ENCODE measurements at places on chromosomes 16 and 17.

DNA sequence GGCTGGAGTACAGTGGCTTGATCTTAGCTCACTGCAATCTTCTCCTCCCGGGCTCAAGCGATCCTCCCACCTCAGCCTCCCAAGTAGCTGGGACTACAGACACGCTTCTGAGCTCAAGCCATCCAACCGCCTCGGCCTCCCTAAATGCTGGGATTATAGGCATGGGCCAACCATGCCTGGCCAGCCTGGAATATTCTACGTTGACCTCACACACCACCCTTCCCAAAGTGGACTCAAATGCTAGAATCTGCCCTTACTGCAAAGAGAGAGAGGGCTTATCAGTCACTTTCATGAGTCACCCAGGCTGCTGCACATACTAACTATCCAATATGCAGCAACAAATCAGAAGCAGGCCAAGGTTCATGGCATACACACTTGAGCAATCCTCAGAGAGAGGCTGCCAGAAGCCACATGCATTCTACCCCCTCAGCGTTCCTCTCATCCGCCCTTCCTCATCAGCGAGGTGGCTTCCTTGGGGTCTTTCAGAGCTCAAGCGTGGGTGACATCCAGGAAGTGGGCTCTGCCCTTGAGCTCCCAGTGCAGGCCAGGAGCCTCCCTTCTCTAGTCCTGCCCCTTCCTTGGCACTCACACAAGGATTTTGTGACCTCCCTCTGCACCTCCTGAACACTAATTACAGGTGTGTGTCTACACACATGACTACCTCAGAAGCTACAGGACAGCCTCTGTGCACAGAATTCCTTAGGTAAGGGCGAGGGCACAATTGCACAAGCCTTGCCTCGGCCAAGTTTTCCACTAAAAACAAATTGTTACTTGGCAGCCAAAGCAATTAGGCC, 24.8 kb upstream of the SIAH1 start:
- DNase-seq: peak; percentile 93

GRCh38 chr16:14502932-14503741, 126.9 kb downstream of the PARN start:
- DNase-seq: peak; percentile 89

DNA sequence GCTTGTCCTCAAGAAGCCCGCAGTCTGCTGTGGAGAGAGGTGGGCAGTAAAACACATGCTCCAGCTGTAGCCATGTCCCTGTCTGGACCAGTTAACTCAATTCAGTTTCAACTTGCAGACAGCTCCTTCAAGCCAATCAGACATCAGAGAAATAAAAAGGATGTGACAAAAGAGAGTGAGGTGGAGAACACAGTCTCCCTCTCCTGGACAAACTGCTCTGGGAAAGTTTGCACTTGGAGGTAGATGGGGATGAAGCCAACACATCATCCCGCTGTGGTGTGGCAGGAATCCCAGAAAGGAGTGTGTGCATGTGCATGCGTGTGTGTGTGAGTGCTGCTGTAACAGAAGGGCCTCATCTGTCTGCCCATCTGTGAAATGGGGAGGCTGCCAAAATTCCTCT, 358.6 kb upstream of the ASIC2 start:
- no peak for DNase-seq

DNA sequence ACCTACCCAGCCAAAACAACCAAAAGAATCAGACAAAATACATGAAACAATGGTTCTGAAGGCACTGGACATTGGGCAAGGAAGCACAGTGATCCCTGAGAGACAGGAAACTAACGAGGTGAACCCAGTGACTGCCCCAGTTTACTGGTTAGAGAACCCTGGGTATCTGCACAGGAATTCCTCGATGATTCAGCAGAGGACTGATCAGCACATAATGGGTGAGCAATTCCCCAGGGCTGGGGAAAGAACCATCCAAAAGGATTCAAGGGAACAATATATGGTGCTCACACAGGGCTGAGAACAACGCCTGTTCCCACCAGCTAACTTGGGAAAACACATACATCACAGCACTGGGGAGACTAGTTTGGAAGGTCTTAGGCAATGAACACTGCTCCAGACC, 167.2 kb downstream of the PARN start:
- peak; percentile 28 for DNase-seq

GRCh38 chr17:488993-489757, 136.6 kb upstream of the RPH3AL start:
- peak; percentile 32 for DNase-seq

DNA sequence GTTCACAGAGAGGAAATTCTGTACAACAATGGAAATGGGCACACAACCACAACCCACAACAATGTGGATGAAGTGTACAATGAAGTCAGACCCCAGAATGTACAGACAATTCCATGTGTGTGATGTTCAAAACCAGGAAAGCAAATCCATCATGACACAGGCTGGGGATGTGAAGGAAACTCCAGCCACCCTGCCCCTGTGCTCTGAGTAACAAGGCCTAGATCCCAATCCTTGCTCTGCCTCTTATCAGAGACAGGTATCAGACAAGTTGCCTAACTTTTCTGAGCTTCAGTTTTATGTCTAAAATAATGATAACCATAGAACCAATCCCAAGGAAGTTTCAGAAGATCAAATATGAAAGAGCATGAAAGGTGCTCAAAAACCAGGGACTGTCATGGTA, 1.8 kb upstream of the C16orf95 start:
- DNase-seq: no peak

DNA sequence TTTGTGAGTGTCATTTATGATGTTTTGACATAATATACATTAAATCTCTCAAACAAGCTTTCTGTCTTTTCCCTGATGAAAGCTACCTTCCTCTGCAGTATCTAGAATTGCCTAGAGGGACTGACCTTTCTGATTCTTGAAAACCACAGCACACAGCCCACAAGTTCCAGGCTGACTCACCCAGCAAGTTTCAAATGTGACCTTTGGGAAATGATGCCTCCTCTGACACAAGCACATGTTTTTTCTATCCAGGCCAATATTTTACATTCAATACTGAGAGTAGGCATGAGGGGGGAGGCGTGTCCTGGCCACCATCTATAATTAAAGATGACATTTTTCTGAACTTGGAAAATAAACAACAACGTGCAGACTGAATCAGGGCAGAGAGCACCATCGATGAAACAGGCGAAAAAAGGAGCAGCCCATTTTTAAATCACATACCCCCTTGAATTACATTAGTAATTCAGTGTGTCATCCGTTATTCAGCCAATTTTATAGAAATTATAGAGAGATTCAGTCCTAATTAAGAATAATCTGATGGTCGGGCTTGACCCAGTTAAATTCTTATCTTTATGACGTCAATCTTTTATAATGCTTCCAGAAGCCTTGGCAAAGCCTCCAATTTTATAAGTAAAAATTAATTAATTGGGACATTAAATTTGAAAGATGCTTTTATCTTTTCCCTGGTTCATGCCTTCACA, 292.6 kb upstream of the CDH11 start:
- peak; percentile 94 for DNase-seq

DNA sequence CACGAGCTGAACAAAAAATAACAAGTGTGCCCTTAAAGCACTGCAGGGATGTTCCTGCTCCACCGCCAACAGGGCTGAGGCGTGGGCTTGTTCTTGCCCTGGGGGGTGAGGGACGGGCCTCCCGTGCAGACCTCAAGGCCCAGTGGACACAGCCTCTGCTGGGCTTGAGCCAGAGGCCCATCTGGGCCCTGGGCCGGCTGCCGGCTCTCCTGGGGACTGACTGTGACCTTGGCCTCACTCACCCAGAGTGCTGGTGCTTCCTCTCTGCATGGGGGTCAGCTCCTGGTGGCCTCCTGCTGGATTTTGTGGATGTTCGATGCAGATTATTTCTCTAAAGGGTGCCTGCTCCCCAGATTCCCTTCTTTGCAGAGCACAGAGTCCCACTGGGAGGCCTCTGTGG, 54.2 kb upstream of the CDR2 start:
- no peak for DNase-seq

- DNase-seq: no peak
These were observed 32.8 kb downstream of the IRF8 start for GRCh38 chr16:85931596-85932402.

GRCh38 chr16:66189951-66190350, 176.5 kb upstream of the CDH5 start:
- no peak for DNase-seq

DNA sequence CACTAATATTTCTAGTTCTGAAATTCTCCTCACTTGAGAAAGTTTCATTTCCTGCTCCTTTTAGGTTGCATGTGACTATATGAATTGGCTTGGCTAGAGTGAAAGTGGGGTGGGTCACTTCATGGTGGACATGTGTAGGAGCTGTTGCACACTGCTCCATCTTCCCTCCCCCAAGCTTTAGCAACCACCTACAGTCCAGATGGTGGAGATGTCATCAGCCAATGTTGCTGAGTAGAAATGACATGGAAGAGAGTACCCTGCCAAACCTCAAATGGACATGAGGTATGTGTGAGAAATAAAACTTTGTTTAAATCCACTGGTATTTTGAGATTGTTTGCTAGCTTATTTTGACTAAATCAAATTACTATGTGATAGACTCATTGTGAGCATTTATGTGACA, 281.5 kb downstream of the CA10 start:
- DNase-seq: no peak

GRCh38 chr16:24036614-24037013, 200.8 kb downstream of the PRKCB start:
- peak; percentile 6 for DNase-seq

DNA sequence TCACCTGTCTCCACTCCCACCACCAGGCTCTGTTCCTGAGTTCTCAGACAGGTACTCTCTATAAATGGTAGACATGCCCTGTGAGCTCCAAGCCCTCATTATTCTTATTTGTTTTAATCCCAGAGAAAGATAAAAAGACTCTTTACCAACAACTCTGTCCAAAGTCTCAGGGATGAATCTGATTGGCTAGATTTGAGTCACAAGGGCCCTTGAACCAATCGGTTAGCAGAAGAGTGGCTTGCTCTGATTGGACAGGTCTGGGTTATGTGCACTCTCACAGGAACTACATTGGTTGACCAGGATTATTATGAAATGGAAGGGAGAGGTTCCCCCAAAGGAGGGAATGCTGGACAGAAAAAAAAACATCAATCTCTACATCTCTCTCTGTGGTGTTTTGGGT, 7.5 kb downstream of the COTL1 start:
- DNase-seq: no peak

GRCh38 chr16:88195269-88195705, 187.5 kb upstream of the ZNF469 start:
- DNase-seq: no peak

DNA sequence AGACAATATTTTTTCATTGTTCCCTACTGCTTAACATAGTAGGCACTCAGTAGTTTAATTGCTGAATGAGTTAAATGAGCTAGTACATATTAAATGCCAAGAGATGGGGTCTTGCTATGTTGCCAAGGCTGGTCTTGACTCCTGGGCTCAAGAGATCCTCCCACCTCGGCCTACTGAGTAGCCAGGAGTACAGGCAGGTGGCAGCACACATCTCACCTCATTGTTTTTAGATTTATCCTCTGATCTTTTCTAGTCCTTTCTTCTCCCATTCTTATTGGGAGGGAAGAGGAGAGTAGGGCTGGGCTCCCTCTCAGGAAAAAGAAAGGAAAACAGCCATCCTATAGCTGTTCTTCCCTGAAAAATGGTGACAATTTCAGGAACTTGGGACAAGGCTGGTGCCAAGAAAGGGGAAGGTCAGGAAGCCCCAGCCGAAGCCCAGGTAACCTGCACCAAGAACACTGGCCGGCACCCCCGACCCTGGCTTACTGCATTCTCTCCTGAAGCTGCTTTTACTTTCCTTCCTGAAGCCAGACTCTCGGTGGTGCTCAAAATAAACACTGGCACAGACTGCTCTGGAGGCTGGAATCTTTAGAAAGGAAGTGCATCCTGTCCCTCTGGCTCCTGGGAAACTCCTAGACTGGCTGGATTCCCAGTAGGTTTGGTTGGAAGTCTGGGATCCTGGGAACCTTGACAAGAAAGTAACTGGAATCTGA, 2.7 kb downstream of the TNFAIP1 start:
- peak; percentile 91 for DNase-seq

- no peak for DNase-seq
These were observed 22.9 kb upstream of the ZCCHC14 start for GRCh38 chr16:87515475-87516330.

- DNase-seq: no peak
These were observed 42.7 kb downstream of the IST1 start for GRCh38 chr16:71937868-71938510.

DNA sequence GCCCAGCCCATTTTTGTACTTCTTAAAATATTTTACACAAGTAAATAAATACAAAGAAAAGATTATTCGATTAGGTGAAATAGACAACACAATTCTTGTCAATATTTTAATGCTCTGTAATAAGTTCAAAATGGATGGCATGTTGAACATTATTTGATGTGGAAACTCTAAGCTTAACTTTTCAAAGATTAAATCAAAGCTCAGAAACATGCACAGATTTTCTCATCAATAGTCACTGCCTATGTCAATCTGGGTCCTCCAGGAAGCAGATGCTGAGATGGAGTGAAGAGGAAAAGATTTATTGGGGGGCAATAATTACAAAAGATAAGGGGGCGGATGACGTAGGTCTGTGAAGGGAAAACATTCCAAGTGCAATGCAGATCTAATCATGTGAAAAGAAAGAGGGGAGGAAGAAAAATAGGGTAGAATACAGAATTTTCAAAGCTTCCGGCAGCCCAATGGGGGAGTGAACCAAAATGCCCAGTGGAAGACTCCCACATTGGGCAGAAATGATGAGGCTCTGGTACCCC, 50.5 kb downstream of the COPRS start:
- no peak for DNase-seq

DNA sequence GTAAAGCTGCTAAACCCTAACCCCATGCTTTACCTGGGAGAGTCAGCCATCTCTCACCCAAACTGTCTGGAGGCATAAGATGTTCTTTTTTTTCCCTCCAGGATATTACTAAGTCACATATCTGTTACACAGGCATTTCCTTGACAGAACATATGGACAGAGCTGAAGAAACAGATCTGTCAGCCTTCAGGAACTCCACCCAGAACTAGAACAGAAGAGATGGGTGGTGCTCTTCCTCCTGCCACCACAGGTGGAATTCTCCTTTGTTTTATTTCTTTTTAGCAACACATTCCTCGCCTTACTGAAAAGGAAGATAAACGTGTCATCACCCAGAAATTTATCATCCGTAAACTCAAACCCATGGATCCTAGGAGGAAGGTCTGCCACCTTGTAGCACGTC, 8.8 kb downstream of the MYCBPAP start:
- DNase-seq: no peak

DNA sequence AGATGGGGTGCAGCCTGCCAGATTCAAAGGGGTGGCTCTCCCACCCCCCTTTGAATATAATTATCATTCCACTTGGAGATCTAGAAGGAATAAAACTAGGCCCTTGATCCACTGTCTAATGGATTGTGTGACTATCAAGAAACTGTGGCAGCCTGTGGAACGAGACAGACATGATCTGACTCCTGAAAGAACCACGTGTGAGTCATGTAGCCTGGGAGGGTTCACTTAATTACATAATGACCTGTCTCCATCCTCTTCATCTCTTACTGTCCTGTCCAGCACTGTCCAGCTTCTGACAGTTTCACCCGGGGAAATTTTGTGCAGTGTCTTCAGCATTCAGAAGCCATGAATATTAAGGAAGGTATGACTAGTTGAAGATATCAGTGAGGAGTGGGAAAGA, 43.3 kb upstream of the CDH13 start:
- no peak for DNase-seq
